ENCODE measurements at places on chromosomes 16 and 17.

GRCh38 chr16:10022098-10022497 is 160.1 kb downstream of the GRIN2A start:
- no peak for DNase-seq

- no peak for DNase-seq
These were observed 10.4 kb upstream of the CUEDC1 start for GRCh38 chr17:57965521-57966160.

GRCh38 chr16:58481226-58481869 is 18.6 kb upstream of the NDRG4 start:
- DNase-seq, result no peak

DNA sequence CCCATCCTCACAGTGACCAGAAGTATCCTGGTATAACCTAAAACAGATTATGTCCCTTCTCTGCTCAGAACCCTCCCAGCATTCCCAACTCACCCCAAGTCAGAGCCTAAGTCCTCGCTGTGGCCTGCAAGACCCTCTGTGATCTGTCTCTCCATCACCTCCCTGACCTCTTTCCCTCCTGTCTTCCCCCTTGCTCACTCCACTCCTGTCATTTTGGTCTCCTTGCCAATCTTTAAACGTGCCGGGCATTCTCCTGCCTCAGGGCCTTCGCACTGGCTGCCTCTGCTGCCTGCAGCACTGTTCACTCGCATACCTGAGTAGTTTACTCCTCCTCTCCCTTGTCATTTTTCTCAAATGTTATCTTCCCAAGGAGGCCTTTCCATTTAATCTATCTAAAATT is 97.7 kb downstream of the GSG1L start:
- DNase-seq, result no peak

GRCh38 chr17:58390884-58391283 is 26.4 kb downstream of the RNF43 start:
- DNase-seq, result no peak

DNA sequence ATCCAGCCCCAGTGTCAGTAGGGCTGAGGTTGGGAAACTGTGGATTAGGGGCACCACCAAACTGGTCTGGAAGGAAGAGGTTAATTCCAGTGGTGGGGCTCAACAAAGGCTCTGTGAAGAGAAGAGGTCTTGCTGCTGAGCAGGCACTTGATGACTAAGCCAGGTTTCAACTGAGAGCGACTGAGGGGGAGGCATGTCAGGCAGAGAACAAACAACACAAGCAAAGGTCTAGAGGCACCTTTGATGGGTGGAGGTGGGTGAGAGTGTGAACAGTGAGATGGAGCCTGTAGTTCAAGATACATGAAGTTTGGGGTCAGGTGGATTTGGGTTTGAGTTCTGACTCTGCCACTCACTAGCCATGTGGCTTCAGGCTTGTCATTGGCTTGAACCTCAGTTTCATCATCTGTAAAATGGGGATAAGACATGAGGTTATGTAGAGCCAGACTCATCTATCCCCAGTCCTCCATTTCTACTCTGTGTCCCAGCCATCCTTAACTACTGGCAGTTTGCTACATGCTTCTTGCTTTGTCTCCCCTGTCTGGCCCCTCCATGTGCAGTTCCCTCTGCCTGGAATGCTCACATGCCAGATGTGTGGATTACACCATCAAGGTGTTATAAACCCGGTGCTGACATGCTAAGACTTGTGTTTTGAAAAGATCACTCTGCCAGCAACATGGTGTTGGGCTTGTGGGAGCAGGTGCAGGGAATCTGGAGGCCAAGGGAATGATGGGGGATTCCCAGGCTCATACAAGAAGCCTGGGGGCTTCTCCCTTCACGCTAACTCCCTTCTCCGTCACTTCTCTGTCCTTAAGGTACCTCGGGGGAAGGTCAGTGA is 3.0 kb upstream of the RMI2 start:
- no peak for DNase-seq

DNA sequence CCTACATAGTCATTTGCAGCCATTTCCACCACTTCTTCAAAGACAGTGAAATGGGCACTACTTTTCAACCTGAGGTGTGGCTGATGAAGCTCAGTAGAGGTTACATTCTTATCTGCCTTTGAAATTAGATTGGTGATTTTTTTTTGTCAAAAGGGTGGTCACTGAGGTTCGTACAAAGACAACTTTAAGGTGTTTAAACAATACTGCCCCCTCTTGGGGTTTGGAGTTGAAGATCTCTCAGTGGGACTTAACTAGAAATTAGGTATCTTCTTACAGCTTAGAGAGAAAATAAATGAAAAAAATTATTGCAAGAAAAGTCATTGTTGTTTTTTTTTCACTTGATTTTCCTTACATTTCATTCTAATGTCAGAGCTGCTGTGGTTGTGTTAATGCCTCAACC is 713.2 kb downstream of the CDH11 start:
- no peak for DNase-seq

- no peak for DNase-seq
These were observed 46.8 kb downstream of the BEAN1 start for GRCh38 chr16:66473654-66474519.

GRCh38 chr17:10318535-10318934 is 54.3 kb downstream of the MYH13 start:
- no peak for DNase-seq

GRCh38 chr16:79876332-79876730 is 275.8 kb upstream of the MAF start:
- no peak for DNase-seq

GRCh38 chr16:67174706-67175231 is 4.4 kb downstream of the NOL3 start:
- DNase-seq, result no peak

GRCh38 chr17:69412251-69412671 is 2.2 kb upstream of the MAP2K6 start:
- DNase-seq, result no peak

- DNase-seq, result peak; percentile 82
These were observed 112.1 kb downstream of the BANP start for GRCh38 chr16:88063211-88063773.

DNA sequence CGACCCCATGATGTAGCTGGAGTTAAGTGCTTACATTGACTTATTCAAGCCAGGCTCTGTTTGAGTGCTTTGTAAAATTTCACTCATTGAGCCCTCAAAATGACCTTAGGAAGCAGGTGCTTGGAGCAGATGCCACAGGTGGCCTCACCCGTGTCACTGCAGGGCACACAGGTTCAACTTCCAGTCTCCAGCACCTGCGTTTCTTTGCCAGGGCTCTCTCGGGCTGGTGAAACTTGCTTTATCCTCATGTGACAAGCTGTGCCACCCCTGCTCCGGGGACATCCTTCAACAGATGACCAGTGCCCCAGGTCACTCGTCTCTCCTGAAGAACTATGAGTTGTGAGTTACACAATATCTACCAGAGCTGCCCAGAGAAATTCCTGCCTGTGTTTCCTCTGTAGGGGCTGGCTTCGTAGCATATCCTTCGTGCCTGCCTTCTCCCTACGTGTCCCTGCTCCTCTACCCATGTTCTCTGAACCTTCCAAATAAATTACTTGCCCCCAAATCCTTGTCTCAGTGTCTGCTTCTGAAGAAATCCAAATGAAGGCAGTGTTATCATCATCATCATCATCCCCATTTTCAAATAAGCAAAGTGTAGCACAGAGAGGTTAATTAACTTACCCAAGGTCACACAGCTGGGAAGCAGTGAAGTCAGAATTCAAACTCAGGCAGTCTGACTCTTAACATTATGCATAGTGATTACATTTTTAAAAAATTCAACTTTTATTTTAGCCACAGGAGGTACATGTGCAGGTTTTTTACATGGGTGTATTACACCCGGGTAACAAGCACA is 352.5 kb downstream of the NPIPA8 start:
- DNase-seq, result no peak

- DNase-seq, result no peak
These were observed 126.2 kb downstream of the PRKCB start for GRCh38 chr16:23962001-23962400.

DNA sequence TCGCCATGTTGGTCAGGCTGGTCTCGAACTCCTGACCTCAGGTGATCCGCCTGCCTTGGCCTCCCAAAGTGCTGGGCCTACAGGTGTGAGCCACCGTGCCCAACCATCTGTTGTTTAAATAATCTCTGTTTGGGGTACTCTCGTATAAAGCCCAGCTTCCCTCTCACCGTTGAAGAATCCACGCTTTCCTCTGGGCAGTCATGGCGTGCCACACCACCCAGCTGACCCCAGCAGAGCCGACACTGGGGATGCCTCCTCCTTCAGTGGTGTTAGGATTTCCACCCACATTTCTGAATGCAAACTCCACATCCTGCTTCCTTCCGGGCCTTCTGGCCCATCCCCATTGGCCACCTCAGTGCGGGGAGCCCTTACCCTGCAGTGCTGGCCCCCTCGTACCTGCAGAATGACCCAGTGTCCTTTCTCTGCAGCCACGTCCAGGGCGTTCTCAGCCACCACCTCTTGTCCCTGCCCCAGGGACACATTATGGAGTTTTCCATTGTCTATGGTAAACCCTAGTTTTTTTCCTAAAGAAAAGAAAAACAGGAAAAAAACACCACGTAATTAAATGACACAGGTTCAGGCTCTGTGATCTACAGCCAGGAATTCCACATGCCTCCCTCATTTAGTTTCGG is 60.4 kb downstream of the PGS1 start:
- DNase-seq, result no peak

- no peak for DNase-seq
These were observed 16.8 kb downstream of the CDR2 start for GRCh38 chr16:22357635-22357971.

DNA sequence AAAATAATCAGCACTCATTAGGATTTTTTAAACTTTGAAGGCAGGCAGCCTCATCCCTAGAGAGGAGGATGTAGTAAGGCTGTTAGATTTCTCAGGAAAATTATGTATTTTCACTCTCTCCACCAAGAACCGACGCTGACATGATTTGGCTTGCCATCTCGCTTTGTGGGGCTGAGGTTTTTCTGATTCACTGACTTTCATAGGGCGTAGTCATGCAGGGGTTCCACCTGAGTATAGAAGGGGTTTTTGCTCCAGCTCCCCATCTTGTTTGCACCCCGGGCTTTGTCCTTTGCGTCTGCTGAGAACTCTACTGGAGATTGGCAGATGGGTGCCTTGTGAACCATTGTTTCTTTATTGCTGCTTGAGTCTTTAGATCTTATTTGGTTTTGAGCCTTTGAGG is 20.2 kb downstream of the TOM1L1 start:
- no peak for DNase-seq

- DNase-seq, result no peak
These were observed 6.8 kb downstream of the CCDC102A start for GRCh38 chr16:57529391-57530103.

DNA sequence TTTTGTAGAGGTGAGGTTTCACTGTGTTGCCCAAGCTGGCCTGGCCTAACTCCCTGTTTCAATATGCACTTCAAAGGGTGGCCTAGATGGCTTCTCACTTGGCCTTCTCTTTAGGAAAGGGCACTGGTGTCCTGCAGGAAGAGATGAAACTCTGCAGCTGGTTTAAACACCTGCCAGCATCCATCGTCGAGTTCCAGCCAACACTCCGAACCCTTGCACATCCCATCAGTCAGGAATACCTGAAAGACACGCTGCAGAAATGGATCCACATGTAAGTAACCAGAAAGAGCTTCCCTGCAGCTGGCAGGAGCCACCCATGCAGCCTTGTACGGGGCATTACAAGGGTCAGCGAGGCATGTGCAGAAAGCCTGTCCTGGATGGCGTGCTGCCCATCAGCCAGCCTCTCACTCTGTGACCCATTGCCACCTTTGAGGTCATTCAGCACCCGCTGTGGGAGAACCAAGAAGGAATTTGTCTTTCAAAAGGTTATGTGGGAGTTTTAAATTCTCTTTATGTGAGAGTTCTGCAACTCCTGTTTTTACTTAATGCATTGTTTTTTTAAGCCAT is 7.0 kb downstream of the COG1 start:
- no peak for DNase-seq

DNA sequence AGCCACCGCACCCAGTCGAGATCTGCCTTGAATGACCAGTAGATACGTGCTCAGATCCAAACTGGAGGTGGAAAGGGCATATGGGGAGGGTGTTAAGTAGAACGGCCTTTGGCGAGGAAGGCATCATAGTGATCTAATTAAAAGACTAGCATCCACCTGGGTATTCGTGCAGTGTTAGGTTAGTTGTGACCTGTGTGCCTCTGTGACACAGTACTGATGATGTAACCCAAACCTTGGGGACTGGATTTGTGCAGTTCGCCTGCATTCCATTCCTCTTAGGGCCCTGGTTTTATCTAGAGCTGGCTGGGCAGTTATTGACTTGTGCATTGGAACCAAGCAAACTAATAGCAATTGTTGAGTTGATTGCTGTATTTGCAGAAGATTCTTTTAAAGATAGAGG is 47.9 kb downstream of the SNX29 start:
- peak; percentile 27 for DNase-seq

- no peak for DNase-seq
These were observed 6.2 kb downstream of the LDAF1 start for GRCh38 chr16:21164521-21165168.

DNA sequence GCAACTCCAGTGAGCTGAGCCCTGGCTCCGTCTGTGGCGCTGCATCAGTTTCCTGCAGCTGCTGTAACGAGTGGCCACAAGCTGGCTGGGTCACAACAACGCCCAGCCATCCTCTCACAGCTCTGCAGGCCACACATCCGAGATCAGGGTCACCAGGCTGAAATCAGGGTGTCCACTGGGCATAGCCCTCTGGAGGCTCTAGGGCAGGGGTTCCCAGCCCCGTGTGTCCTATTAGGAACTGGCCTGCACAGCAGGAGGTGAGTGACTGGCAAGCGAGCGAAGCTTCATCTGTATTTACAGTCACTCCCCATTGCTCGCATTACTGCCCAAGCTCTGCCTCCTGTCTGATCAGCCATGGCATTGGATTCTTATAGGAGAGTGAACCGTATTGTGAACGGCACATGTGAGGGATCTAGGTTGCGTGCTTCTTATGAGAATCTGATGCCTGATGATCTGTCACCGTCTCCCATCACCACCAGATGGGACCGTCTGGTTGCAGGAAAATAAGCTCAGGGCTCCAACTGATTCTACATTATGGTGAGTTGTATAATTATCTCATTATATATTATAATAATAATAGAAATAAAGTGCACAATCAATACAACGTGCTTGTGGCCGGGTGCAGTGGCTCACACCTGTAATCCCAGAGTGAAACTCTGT is 176.5 kb downstream of the SEC14L1 start:
- peak; percentile 36 for DNase-seq

- DNase-seq, result peak; percentile 23
These were observed 5.5 kb upstream of the C16orf96 start for GRCh38 chr16:4550591-4550990.

- DNase-seq, result peak; percentile 36
These were observed 1.3 kb downstream of the SNN start for GRCh38 chr16:11669380-11670146.

GRCh38 chr16:54210452-54211125 is 76.0 kb downstream of the IRX3 start:
- no peak for DNase-seq

GRCh38 chr16:13435873-13436474 is 484.0 kb upstream of the ERCC4 start:
- no peak for DNase-seq

DNA sequence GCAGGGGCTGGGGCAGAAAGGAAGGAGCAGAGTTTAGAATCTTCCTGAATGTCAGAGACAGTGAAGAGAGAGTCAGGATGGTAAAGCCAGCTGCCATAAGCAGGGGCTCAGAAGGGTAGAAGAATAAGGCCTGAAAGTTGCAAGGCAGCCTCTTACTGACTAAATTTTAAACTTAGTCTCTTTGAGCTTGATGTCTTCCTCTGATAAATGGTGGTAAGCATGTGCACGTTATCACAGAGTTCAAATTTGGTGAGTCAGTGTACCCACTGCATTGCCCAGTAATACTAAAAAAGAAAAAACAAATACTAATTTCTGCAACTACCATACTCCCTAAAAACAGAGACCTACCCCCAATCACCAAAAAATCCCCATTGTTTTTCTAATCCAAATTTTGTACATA is 45.2 kb downstream of the SIAH1 start:
- DNase-seq, result no peak
